Mesendoderm (in vitro differentiated cells): ENCODE measurements at places on chromosomes 5 and 9.
A peak's percentile ranks its signal among the peaks of the same experiment; 100 is the strongest.

DNA sequence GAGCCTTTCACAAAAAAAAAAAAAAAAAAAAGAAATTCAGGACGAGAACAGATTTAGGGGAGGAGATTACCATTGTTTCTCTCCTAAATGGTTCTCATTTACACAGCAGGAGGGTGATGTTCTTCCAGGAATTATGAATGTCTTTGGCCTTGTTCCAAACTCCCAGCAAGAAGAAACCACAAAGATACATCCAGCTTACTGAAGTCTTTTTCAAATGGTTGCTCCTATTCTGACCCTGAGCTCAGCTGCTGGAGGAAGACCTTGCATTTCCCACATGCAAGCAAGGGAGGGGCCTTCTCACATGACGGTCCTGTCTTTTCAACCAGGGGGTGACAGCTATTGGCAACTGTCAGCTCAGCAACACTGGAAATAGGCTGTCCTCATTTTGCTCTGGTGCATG, 203.0 kb upstream of the VLDLR start:
- peak; percentile 30 for DNase-seq

- peak; percentile 98 for DNase-seq
These were observed 226.4 kb downstream of the DCP2 start for GRCh38 chr5:113202746-113203716.

GRCh38 chr5:76582230-76583162, 40.7 kb downstream of the F2RL2 start:
- DNase-seq, result peak; percentile 7

- no peak for DNase-seq
These were observed 152.3 kb downstream of the OLFM1 start for GRCh38 chr9:135239769-135240141.

DNA sequence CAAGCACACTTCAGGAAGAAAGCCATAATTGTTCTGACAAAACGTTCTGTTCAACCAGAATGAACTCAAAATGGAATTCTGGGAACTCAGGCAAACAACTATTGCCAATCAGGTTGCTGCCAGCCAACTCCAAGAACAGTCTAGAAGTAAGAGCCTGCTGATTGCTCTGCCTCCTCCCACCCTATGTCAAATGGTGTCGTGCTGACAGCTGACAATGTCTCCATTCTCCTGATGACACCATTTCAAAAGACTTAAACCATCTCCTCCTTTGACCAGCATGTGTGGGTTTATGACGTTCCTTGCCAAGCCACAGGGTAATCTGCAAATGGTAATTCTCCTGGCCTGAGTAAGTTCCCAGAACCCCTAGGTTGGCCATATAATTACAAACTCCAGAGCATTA, 21.9 kb upstream of the PLIN2 start:
- DNase-seq, result no peak

DNA sequence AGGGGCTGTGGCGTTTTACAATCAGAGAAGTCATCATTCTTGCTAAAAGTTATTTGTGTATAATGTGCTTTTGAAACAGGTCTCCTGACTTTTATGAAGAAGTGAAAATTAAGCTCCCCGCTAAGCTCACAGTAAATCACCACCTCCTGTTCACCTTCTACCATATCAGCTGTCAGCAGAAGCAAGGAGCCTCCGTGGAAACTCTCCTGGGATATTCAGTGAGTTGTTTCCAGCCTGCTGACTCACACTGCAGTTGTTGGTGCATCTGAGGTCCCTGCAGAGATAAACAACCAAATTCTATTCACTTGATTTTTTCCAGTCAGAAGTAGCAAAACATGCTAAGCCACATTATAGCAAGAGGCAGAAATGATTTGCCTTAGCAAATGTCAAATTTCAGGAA, 156.7 kb downstream of the DOCK8 start:
- DNase-seq, result no peak

- DNase-seq, result peak; percentile 26
These were observed 77.3 kb downstream of the KCTD16 start for GRCh38 chr5:144248015-144248414.

GRCh38 chr5:62779010-62779422, 200.4 kb downstream of the LRRC70 start:
- DNase-seq, result peak; percentile 82
